CD4-positive, alpha-beta T cell treated with Interleukin-21 for 1 hour (primary cell): ENCODE measurements at places on chromosomes 16 and 17.

- no peak for DNase-seq
These were observed 47.1 kb downstream of the CENPV start for GRCh38 chr17:16306211-16306610.

DNA sequence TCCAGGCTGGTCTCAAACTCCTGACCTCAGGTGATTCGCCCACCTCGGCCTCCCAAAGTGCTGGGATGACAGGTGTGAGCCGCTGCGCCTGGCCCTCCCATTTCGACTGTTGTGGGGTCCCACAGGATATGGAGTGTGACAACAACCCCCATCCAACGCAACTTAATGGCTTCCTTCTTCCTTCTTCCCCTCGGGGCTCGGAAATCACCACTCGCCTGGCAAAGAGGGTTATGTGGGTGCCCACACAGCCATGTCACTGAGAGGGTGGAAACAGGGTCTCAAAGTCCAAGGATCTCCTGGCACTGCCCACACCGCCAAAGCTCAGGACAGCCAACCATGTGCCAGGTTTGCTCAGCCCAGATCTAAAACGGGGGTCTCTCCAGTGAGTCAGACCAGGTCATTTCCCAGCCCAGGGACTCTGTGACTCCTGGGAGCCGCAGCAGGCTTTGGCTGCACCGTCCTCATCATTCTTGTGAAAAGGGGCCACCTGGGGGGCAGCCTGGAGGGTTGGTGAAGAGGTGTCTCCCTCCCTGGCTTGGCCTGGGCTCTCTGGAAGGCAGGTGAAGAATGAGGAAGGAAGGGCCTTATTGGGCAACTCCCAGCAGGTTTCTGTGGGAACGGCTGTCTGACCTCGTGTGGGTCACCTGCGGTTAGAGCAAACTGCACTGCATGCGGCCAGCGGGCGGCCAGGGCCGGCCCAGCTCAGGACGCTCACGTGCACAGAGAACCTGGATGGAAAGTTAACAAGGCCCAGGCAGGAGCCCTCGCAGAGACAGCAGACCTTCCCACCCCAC is 25.3 kb upstream of the LITAF start:
- DNase-seq = no peak

- no peak for DNase-seq
These were observed 27.9 kb downstream of the RPRML start for GRCh38 chr17:46950997-46951621.

DNA sequence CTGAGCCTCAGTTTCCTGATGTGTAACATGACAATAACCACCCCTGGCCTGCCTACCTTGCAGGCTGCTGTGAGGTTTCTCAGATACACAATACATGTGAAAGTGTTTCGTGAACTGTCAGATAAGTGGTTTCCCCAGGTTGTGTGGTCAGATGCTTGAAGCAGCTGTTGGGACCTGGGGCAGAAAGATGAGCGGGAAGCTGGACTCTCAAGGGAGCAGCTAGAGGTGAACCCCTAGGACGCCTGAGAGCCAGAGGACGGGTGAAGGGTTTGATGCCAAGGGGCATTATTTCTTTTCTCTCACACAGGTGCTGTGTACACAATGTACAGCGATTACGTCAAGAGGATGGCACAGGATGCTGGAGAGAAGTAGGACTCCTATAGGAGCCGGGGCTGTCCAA is 2.3 kb downstream of the HIGD1B start:
- DNase-seq = no peak

- no peak for DNase-seq
These were observed 72.4 kb upstream of the AMZ2 start for GRCh38 chr17:68175416-68175815.

GRCh38 chr16:67673712-67674580 is 7.3 kb downstream of the C16orf86 start:
- no peak for DNase-seq

GRCh38 chr16:6667393-6667792 is 665.3 kb upstream of the RBFOX1 start:
- DNase-seq = no peak

DNA sequence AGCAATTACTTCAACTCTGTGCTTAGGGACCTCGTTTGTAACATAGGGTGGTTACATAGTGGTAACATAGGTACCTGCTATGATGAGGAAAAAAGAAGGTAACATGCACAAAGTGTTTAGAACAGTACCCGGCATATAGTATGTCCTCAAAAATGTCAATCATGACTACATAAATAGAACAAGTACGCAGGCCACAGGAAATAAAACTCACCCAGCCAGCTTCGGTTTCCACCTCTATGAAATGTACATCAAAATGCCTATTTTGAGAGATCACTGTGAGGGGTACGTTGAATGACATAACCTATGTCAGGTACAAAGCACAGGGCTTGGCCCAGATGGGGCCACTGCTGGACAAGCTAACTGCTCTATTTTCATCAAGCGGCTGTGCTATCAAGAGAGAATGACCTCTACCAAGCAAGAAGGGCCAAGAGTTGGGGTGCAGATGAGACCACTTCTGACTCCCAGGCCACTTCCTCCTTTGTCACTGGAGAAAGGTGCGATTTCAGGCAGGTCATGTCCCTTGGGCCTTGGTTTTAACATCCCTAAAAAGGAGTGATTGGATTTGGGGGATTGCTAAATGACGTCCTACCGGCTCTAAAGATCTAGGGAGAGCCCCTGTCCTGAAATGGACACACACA is 45.4 kb downstream of the WSB1 start:
- DNase-seq = no peak

DNA sequence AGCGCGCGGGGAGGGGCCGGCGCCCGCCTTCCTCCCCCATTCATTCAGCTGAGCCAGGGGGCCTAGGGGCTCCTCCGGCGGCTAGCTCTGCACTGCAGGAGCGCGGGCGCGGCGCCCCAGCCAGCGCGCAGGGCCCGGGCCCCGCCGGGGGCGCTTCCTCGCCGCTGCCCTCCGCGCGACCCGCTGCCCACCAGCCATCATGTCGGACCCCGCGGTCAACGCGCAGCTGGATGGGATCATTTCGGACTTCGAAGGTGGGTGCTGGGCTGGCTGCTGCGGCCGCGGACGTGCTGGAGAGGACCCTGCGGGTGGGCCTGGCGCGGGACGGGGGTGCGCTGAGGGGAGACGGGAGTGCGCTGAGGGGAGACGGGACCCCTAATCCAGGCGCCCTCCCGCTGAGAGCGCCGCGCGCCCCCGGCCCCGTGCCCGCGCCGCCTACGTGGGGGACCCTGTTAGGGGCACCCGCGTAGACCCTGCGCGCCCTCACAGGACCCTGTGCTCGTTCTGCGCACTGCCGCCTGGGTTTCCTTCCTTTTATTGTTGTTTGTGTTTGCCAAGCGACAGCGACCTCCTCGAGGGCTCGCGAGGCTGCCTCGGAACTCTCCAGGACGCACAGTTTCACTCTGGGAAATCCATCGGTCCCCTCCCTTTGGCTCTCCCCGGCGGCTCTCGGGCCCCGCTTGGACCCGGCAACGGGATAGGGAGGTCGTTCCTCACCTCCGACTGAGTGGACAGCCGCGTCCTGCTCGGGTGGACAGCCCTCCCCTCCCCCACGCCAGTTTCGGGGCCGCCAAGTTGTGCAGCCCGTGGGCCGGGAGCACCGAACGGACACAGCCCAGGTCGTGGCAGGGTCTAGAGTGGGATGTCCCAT is 232.8 kb downstream of the SEC14L1 start:
- peak; percentile 50 for DNase-seq

DNA sequence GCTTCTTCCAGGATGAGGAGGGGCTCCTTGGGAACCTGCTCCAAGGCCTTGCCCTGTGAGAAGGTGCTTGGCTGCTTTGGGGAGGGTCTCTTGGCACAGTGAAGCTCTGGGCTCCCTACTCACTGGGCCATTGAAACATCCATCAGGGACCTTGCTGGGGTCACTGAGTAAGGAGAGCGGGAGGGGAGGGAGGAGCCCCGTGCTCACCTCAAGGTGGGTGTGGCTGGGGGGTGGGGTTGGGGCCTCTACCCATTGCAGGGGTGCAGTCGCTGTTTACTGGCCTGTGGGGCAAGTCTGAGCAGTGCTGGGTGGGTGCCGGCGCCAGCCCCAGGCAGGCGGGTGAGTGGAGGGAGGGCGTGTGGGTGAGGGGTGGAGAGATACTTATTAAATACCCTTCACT is 9.9 kb downstream of the TNS4 start:
- DNase-seq = no peak

GRCh38 chr16:84085773-84086172 is 31.0 kb downstream of the MBTPS1 start:
- no peak for DNase-seq

DNA sequence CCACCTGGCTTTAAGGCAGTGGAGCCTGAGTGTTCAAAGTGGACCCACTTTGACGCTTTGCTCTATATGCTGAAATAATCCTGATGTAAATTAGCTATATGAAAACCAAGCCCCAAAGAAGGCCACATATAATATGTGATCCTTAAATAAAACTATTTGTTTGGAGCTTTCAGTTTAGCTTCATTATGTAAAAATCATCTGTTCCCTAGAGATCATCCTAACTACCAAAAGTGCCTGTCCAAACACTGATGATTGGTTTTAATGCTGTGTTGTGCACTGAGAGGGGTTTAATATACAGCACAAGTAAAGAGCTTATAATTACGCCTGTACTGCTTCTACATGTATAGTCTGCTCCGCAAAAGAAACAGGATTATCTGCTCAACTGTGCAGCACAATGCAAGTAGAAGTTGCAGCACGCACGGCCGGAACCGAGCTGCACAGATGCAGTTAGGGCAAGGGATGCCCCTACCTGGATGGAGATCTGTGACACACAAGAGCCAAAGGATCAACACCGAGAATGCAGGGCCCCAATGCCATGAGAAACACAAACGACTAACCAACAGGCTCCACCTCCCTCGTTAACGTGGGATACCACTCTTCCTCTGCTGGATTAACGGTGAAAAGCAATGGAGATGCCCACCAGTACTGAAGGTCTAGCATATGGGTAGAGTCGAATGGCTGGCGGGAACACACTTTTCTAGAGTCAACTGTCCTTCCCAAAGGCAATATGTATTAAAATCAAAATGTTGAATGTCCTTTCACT is 20.5 kb downstream of the USP7 start:
- no peak for DNase-seq

DNA sequence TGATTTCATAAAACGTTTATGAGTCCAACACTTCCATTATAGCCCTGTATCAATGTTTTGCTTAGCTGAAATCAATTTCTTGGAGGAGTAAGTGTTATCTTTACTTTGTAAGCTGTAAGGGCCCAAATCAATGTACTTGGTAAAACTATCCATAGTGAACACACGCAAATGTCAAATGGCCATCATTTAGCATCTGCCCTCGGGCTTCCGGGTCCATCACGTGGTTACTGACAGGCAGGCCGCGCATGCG is 687 bp upstream of the NARF start:
- peak; percentile 94 for DNase-seq

- DNase-seq = no peak
These were observed 70.2 kb downstream of the MRM3 start for GRCh38 chr17:852349-852748.

- no peak for DNase-seq
These were observed 4.5 kb downstream of the CD300C start for GRCh38 chr17:74541176-74542111.

DNA sequence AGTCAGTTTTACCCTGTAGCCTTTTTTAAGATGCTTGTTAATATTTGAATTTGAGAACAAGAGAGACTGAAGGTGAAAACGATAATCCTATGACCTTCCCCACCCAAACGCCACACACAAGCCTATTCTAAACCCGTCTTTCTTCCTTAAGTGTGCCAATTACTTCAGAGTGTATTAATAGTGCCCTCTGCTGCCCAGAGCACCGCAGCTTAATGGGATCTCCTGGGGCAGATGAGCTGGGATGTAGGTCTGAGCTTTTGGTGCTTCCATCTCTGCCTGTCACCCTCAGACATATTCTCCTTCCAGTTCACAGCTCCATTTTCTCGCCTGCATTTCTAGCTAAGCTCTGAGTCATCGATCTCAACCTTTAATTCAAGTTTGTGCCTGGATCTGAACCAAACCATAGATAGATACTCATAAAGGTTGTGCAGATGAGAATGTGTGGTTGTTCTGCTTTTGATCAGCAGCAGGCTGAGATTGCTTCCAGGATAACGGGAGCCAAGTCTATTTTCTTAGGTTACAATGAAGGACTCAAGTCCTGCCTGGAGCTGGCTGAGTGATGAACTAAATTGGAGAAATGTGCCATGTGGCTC is 46.4 kb upstream of the CDH13 start:
- DNase-seq = peak; percentile 11
